Thyroid gland (tissue), 4 donors: ENCODE measurements at places on chromosomes 4 and X. TPM values are rescaled to one million over a fixed set of nuclear protein-coding genes. Genes with fewer than 3 reads are reported as not detected.
A peak's percentile ranks its signal among the peaks of the same experiment; 100 is the strongest.

Gene CFP
- total RNA-seq = 1.3 TPM

Gene BRS3
- not detected for total RNA-seq

Gene PRPS1
- 45.1 TPM for total RNA-seq

Gene DSPP
- not detected for total RNA-seq

Gene NAAA
- total RNA-seq = 54.2 TPM

- H3K27me3 ChIP-seq = no peaks in the 10 kb centered on the region
- no peaks in the 10 kb centered on the region for H3K4me1 ChIP-seq
- H3K4me3 ChIP-seq = peak overlapping the region; percentile 60
- peak; percentile 66 for DNase-seq
- H3K36me3 ChIP-seq = no peaks in the 10 kb centered on the region
- peak overlapping the region; percentile 90 for H3K27ac ChIP-seq
Observed at GRCh38 chrX:132217203-132218073, 1.8 kb downstream of the RAP2C start.

DNA sequence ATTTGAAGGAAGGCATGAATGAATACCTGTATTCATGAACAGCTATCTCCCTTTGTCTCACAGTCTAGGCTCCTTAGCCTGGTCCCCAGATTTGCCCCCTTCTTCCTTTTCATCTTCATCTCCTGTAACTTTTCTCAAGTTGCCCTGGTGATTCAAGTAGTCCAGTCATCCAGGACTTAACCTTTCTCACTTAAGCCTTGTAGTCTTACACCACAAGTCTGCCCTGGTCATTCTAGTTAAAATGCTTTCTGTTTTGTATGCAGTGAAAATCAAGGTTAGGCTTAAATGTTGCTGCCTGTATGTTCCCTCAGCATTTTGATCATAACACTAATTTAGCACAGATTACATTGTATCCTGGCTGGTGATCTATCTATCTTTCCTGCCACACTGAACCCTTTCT is 58.5 kb upstream of the SLC7A11 start:
- no peaks in the 10 kb centered on the region for H3K36me3 ChIP-seq
- peaks cover 7% of the 10 kb centered on the region for H3K4me1 ChIP-seq
- no peak overlapping the region for H3K4me3 ChIP-seq
- no peaks in the 10 kb centered on the region for H3K27me3 ChIP-seq
- no peak overlapping the region for H3K27ac ChIP-seq
